ENCODE measurements at places on chromosomes 7 and 10. TPM values are rescaled to one million over a fixed set of nuclear protein-coding genes. Genes with fewer than 3 reads are reported as not detected.
A peak's percentile ranks its signal among the peaks of the same experiment; 100 is the strongest.

DNA sequence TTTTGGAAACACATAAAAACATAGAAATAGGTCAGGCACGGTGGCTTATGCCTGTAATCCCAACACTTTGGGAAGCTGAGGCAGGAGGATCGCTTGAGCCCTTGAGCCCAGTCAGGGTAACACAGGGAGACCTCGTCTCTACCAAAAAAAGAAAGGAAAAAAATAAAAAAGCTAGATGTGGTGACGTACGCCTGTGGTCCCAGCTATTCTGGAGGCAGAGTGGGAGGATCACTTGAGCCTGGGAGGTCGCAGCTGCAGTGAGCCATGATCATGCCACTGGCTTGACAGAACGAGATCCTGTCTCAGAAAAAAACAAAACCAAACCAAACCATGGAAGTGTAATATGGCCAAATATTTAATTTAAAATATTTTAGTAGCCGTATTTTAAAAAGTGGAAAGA, 55.6 kb downstream of the MCU start:
- no peak overlapping the region for H3K27ac ChIP-seq
- H3K4me3 ChIP-seq: no peak overlapping the region
- no peaks in the 10 kb centered on the region for H3K27me3 ChIP-seq
- no peak for DNase-seq
- H3K36me3 ChIP-seq: no peaks in the 10 kb centered on the region

Gene PRPF18
- 54.8 TPM for total RNA-seq

- no peaks in the 10 kb centered on the region for H3K4me1 ChIP-seq
- H3K4me3 ChIP-seq: no peak overlapping the region
- H3K36me3 ChIP-seq: no peaks in the 10 kb centered on the region
- H3K27me3 ChIP-seq: no peaks in the 10 kb centered on the region
- no peak for DNase-seq
Observed at GRCh38 chr10:70974351-70974901, 86.1 kb upstream of the PCBD1 start.

Gene OPTN
- total RNA-seq: 39.7 TPM

Gene MRLN
- total RNA-seq: not detected

DNA sequence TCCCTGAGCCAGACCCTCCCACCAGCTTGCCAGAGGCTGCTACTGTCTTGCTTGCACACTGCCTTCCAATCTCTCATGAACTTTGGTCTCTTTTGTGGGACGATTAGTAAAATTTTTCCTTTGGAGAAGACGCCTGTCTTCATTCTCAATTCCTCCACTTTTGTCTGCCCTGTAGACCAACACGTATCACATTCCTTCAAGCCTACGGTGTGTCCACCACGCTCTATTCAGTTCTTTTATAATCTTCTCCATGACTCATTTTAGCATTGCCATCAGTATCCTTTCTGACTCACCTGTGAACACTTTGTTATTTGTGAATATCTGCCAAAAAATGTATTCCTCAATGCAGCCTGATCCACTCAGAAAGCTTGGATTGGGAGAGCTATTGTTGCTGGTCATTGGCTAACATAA, 1.4 kb downstream of the GIMAP5 start:
- no peak overlapping the region for H3K27ac ChIP-seq
- no peak overlapping the region for H3K4me3 ChIP-seq
- H3K4me1 ChIP-seq: no peaks in the 10 kb centered on the region
- no peaks in the 10 kb centered on the region for H3K27me3 ChIP-seq
- DNase-seq: no peak

DNA sequence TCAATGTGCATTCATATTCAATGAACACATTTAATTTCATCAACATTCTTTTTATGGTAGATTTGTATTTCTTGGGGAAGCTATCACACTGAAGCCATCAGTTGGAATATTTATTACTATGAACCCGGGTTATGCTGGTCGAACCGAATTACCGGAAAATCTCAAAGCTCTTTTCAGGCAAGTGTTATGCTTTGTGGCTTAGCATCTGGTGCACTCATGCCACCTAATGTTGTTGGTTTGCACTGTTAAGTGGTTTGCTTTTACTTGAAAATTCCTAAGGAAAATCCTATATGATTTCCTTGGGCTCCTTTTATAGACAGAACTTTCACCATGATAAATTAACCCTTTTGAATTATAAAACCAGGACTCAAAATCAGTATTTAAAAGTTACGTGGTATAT, 147.9 kb downstream of the DNAH11 start:
- no peaks in the 10 kb centered on the region for H3K27me3 ChIP-seq
- H3K4me1 ChIP-seq: no peaks in the 10 kb centered on the region
- H3K27ac ChIP-seq: no peak overlapping the region
- H3K36me3 ChIP-seq: no peaks in the 10 kb centered on the region

DNA sequence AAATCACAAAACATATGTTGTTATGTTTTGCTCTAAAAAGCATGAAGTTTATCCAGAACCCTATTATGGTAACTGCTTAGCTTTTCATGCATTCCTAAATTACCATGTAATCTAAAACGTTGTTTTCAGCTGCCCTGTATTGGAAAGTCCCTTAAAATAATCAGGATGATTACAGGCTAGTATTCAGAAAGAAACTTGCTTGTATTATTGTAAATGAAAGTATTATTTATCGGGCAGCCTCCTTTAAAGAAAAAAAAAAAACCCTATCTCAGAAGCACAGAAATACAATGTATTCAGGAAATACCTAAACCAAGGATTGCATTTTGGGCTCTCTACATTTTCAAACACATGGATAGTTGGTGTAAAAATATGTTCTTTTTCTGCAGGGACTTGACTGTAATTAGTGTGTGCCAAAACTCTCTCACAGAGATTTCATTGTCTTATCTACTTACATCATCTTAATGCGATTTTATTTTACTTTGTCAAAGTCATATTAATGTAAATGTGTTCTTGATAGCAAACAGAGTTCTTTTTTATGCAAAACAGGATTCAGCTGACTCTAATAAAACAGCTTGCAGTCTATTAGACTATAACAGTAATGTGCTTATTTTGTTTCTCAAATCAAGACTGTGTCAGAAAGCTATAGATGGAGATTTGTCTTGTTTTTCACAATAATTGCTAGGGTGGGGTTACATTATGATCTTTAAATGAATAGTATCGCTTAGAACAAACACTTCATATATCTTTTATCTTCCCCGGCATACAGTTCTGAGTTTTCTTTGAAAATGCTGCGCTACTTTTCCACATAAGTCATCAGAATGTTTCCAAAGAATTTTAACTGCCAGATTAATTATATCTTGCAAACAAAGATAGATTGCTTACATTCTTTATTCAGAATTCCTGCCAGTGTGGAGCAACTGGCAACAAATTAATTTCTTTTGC, 65.3 kb upstream of the ARID5B start:
- no peaks in the 10 kb centered on the region for H3K36me3 ChIP-seq
- H3K27me3 ChIP-seq: no peaks in the 10 kb centered on the region

Gene CHAT
- total RNA-seq: not detected

Gene CACNA2D1
- 31.6 TPM for total RNA-seq

- no peak for DNase-seq
- peak overlapping the region; percentile 31 for H3K4me3 ChIP-seq
- peaks cover 27% of the 10 kb centered on the region for H3K4me1 ChIP-seq
- H3K27me3 ChIP-seq: no peaks in the 10 kb centered on the region
- H3K36me3 ChIP-seq: peaks cover 30% of the 10 kb centered on the region
Observed at GRCh38 chr7:4745971-4746919, 29.2 kb upstream of the AP5Z1 start.

DNA sequence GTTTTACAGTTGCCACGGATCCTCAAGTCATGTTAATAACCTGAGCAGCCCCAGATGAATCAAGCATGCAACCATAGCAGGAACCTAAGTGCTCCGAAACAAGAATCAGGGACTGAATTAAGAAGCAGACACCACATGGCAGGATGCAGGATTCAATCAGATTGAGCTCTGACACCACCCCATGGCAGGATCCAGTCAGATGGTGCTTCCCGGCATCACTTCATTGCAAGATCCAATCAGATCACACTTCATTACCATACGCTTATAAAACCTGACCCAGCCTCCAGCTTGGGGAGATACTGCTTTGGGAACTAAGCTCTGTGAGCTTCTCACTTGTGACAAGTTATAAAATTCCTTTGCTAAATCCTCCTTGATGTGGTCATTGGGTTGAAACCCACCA, 55.3 kb downstream of the ABCB4 start:
- H3K4me1 ChIP-seq: no peaks in the 10 kb centered on the region
- H3K4me3 ChIP-seq: no peak overlapping the region
- DNase-seq: no peak

GRCh38 chr10:42997151-42997848, 79.6 kb upstream of the RET start:
- H3K36me3 ChIP-seq: no peaks in the 10 kb centered on the region
- H3K27ac ChIP-seq: no peak overlapping the region
- no peaks in the 10 kb centered on the region for H3K27me3 ChIP-seq
- H3K4me3 ChIP-seq: no peak overlapping the region
- DNase-seq: no peak

- DNase-seq: no peak
- H3K27me3 ChIP-seq: peaks cover 15% of the 10 kb centered on the region
- peaks cover 12% of the 10 kb centered on the region for H3K4me1 ChIP-seq
- no peaks in the 10 kb centered on the region for H3K36me3 ChIP-seq
- peak overlapping the region; percentile 3 for H3K27ac ChIP-seq
Observed at GRCh38 chr10:113644185-113645120, 19.4 kb downstream of the NRAP start.

GRCh38 chr7:134703782-134704181, 57.1 kb downstream of the BPGM start:
- H3K36me3 ChIP-seq: no peaks in the 10 kb centered on the region
- H3K4me3 ChIP-seq: no peak overlapping the region
- H3K4me1 ChIP-seq: peaks cover 48% of the 10 kb centered on the region
- DNase-seq: no peak
- no peaks in the 10 kb centered on the region for H3K27me3 ChIP-seq
- H3K27ac ChIP-seq: no peak overlapping the region

GRCh38 chr7:104231054-104232046, 23.5 kb upstream of the ORC5 start:
- DNase-seq: no peak
- H3K4me1 ChIP-seq: peaks cover 5% of the 10 kb centered on the region
- no peak overlapping the region for H3K4me3 ChIP-seq
- H3K27ac ChIP-seq: no peak overlapping the region
- H3K27me3 ChIP-seq: no peaks in the 10 kb centered on the region

Gene DLX6
- 1.8 TPM for total RNA-seq

GRCh38 chr7:113099284-113099919, 12.8 kb upstream of the GPR85 start:
- H3K27ac ChIP-seq: no peak overlapping the region
- H3K36me3 ChIP-seq: no peaks in the 10 kb centered on the region
- H3K4me3 ChIP-seq: no peak overlapping the region
- DNase-seq: no peak

DNA sequence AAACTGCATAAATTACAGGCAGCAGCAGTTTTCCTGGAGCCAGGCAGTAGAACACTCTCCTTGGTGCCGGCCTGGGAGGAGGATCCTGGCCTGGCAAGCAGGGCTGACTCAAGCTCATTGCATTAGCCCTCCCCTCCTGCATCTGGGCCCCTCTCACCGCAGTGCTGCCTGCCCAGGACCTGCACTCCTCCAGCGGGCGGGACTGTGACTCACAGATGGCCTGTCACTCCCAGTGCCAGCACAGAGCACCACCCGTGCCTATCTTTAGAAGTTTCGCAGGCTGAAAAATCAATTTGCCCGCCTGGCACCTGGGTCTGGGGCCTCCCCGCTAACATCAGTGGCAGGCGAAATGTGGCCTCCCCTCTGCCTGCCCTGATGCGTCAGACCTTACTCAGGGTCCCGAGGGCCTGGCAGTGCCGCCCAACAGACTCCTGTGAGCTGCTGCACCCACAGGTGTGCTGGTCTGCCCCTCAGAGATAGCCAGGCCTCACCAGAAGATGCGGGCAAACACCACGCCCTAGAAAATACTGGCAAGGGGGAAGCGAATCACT, 123.8 kb downstream of the KCNMA1 start:
- peak; percentile 72 for DNase-seq
- H3K27me3 ChIP-seq: no peaks in the 10 kb centered on the region
- H3K4me1 ChIP-seq: peaks cover 26% of the 10 kb centered on the region
- no peak overlapping the region for H3K4me3 ChIP-seq
- H3K27ac ChIP-seq: no peak overlapping the region

Gene SYT15
- total RNA-seq: 5.2 TPM

DNA sequence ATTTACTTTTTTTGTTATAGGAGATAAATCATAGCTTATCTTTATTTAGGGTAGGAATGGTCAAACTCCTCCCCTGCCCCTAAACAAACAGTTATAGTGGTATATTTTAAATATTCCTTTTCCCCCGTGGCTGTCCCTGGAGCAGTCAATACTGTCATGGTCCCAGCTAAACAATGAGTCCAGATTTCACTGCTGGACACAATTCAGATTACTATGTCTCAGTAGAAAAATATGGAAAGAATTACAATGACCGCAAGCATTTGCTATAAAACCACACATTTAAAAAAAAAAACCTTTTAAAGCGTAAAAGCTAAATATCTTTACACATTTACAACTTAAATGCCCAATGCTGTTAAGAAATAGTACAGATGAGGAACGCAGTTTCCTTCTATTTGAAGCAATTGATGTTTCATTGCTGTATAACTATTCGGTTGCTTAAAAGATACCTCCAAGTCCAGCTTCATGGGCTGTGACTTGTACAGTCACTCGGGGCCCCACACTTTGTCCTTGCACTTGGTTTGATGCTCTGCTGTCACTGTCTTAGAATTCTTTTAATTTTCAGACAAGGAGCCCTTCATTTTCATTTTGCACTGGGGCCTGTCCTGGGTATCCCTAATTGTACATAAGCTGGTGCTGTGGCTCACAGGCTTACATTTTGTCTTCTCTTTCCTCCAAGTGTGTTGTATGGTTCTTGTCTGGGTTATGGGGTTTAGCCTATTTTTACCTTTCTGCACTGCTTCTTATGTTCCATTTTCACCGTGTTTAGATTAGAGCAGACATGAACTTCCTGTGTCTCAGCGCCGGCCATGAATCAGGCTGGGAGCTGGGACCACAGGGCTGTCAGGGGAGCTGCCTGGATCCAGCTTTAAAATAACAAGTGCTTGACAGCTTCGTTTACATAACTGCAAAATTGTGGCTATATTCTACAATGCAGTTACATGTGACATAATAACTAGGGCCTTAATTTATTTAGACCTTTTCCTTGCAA, 530.2 kb upstream of the FZD8 start:
- peak; percentile 78 for DNase-seq
- H3K27me3 ChIP-seq: no peaks in the 10 kb centered on the region
- H3K4me3 ChIP-seq: no peak overlapping the region
- no peaks in the 10 kb centered on the region for H3K36me3 ChIP-seq
- peak overlapping the region; percentile 98 for H3K27ac ChIP-seq
- peaks cover 29% of the 10 kb centered on the region for H3K4me1 ChIP-seq

Gene CDK13
- total RNA-seq: 63.9 TPM

GRCh38 chr10:83625831-83626360, 513.4 kb upstream of the GHITM start:
- no peaks in the 10 kb centered on the region for H3K36me3 ChIP-seq
- no peaks in the 10 kb centered on the region for H3K27me3 ChIP-seq
- no peak overlapping the region for H3K4me3 ChIP-seq

- no peak for DNase-seq
- H3K27me3 ChIP-seq: no peaks in the 10 kb centered on the region
- H3K4me1 ChIP-seq: no peaks in the 10 kb centered on the region
- H3K27ac ChIP-seq: no peak overlapping the region
Observed at GRCh38 chr10:11317936-11318670, 293.3 kb downstream of the USP6NL start.
